Spinal cord (tissue), 10 donors: ENCODE measurements at places on chromosomes 6 and 20. TPM values are rescaled to one million over a fixed set of nuclear protein-coding genes. Genes with fewer than 3 reads are reported as not detected.

The MUC21 gene
- total RNA-seq: not detected

The GTSF1L gene
- 0.40 TPM for total RNA-seq

The SIRPB1 gene
- 0.69 TPM for total RNA-seq

The ID4 gene
- 190 TPM for total RNA-seq

The HLA-DMA gene
- 11.6 TPM for total RNA-seq

The SNAI1 gene
- 0.40 TPM for total RNA-seq
